ENCODE measurements at places on chromosomes 2 and 18.

GRCh38 chr2:158315000-158315399, 141.6 kb downstream of the CCDC148 start:
- no peak for DNase-seq

DNA sequence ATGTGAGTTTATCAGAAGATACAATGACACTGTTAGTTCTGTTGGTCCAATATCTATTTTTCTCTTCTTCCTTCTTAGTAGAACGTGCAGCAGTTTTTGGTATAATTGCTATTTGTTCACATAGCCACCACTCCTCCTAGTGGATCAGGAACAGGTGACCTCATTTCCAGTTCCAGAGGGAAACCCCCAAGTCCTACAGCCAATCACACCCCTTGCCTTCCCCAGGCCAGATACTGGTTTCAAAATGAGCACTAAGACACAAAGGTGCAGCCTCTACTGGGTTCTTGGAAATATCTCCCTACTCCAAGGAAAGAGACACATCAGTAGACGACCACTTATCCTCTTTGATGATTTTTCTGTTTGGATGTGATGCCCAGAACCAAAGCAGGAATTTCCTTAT, 103.2 kb downstream of the TCF4 start:
- DNase-seq: no peak

DNA sequence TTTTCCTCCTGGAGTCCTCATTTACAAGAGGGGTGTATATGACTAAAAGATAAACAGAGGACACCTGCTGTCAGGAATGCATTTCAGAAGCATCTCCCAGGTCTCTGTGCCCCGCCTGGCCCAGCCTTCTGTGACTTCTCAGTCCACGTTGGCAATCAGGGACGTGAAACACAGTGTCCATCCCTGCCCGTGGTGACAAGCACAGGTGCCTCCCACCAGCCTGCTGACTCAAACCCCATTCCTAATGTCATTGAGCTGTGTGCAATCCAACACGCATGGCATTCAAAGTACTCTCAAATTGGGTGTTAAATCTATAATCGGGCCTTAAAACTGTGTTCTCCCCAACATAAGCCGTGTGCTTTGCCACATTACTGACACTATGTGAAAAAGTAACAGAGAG, 343.2 kb downstream of the EIPR1 start:
- no peak for DNase-seq

- no peak for DNase-seq
These were observed 109.0 kb upstream of the CXCR4 start for GRCh38 chr2:136226903-136227302.

DNA sequence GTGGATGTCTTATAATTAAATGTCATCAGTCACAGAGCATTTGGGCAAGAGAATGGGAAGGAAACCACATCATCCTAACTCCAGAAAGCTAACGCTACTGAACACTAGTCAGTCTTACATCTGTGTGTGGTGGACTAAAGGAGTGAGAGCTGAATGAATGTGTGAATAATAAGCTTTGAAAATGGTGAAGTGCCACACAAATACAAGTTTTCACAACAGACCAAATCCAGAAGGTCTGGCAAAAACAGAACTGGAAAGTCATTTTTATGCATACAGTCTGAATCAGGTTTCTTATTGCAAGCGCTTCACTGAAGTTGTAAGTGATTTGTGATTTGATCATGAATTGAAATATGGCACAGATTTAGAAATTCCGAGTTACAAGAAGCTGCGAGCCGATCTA, 175.7 kb downstream of the ZNF516 start:
- DNase-seq: no peak

GRCh38 chr2:47062681-47063537, 92.2 kb downstream of the STPG4 start:
- no peak for DNase-seq

DNA sequence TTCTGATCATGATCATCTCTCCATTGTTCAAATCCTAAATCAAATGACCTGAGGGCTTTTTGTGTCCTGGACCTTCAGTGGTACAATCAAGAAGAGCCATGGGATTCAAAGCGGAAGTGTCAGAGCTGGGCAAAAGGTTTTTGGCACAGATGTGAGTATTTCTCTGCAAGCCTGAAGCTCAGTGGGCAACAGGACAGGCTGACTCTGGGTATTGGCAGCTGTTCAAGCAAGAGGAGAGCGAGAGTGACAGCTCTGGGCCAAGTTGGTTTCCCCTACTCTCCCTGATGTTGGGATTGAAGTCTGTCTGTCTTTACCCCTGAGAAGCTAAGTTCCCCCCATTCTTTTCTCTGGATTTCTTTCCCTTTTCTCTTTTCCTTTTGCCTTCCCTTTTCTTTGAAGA, 33.3 kb downstream of the DSEL start:
- no peak for DNase-seq

DNA sequence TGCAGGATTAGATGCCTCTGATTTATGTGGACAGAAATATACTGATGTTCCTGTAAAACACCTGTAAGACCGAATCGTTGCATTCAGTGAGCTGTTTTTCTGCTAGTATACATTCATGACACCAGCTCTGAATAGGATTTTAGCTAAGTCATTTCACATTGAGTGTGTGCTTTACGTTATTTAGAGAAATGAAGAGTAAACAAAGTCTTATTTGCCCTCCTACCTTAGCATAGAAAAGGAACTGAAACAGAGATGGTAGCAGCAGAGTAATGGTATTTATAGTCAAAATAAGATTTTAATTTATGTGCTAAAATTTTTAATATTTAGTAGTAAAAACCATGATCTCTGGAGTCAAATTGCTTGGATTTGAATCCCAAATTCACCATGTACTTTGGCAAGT, 168.0 kb downstream of the CERS6 start:
- no peak for DNase-seq

GRCh38 chr2:221202431-221202830, 369.7 kb downstream of the EPHA4 start:
- no peak for DNase-seq

DNA sequence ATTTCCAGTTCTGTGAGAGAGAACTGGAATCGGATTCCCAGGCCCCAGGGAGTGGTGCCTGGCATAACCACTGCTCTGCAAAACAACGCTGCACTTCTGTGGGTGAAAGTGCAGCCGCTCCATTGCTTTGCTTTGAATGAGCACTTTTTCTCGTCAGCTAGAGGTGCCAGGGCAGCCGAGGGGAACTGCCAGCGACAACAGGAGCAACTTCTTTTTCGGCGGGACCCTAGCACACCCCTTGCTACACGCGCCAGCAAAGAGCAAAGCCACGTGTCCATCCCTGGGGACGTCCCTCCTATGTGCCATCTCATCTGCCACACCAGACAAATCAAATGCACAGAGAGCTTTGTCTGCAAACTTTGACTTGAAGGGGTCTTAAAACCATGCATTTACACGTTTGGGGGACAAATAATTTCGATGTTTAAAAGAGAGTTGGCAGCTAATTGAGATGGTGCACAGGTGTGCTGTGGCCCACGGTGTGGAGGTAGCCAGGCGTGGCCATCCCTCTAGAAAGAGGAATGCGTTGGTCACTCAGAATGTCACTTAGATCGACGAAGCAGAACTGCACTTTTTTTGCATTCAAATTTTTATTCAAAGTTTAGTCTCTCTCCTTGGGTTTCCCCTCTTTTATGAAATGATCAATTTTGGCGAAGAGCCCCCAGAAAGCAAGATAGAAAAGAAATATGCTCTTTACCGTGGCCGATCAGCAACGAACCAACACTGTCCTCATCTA, 151.8 kb downstream of the MBP start:
- DNase-seq: no peak

Data from D341Med (cell line).